ENCODE measurements at places on chromosomes 11 and 22. TPM values are rescaled to one million over a fixed set of nuclear protein-coding genes. Genes with fewer than 3 reads are reported as not detected.

GRCh38 chr11:13140873-13141655 is 131.9 kb downstream of the RASSF10 start:
- DNase-seq, result no peak

DNA sequence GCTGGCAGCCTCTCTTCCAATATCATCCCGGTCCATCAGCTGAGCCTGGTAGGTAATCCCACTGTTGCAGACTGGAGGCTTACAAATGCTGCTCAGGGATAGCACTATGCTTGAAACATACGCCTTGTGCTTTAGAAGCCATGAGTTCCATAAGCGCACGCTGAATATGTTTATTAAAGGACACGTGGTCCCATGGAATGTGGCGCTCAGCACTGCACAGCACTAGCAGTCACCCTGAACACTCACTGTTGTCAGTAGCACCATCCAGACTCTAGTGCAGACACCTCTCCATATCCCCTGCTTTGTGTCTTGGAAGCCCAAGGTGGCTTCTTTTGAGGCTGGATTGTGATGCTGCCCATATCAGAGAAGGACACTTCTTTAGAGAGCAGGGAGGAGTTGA is 120.9 kb downstream of the MAML2 start:
- no peak for DNase-seq

DNA sequence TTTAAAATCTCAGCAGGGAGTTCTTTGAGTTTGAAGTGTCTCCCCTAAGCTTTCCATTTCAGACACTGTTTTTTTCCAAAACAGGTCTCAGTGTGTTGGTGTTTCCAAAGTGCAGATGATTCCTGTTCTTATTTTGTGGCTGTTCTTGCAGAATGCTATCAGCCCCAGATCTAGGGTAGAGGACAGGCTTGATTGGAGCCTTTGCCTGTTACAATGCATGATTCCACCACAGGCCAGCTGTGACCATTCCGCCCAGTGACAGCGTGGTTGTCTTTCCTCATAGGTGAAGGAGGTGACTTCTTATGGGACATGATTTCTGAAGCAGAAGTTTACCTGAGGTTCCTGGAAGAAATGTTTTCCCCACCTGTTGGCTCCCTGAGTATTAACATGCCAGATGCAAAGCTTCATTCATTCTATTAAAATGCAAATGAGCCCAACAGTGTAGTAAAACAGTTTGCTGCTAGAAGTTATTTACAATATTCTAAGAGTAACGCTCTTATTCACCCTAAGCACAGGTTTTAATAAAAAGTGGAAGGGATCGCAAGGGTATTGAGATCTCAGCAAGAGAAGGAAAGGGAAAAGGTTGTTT is 36.9 kb upstream of the BIRC3 start:
- DNase-seq, result no peak

DNA sequence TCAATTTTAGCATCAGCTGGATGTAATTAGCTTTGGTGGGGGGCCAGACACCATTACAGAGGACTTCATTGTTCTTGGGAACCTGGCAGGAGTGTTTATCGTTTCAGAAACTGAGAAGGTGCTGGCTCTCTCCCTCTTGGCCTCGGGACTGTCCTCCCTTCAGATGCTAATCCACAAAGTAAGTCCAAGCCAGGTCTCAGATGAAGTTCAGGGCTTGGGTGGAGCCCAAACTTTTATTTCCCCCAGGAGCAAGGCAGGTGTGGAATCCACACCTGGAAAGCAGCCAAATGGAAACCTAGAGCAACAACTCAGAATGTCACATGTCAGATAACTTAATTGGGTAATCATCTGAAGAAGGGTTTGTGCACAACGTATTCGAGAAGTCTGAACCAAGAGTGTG is 119.2 kb downstream of the ME3 start:
- DNase-seq, result no peak

GRCh38 chr11:63907808-63908530 is 9.0 kb downstream of the RCOR2 start:
- no peak for DNase-seq

- DNase-seq, result no peak
These were observed 23.4 kb downstream of the RELT start for GRCh38 chr11:73399636-73400035.

GRCh38 chr11:67352546-67353316 is 615 bp downstream of the POLD4 start:
- DNase-seq, result peak; percentile 57

DNA sequence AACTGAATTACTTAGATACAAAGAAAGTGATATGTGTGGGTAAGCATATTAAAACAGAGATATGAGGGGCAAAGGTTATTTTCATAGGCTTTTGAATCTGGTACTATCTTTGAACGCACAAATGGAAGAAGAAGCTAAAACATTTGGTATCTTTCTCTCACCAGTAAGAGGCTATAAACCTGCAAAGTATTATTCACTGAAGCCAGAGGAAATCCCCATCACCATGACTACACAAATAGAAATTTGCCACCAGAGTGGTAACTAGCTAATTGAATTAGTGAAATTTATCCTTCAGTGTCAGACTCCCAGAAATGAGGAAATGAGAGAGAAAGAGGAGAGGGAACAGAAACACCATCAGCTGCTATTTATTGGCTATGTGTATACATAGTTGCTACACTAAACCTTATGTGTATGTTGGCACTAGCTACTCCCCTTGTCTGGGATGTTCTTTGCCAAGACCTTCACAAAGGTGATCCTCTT is 503.4 kb downstream of the DLG2 start:
- no peak for DNase-seq

- DNase-seq, result no peak
These were observed 13.5 kb downstream of the KIAA1671 start for GRCh38 chr22:24965822-24966626.

DNA sequence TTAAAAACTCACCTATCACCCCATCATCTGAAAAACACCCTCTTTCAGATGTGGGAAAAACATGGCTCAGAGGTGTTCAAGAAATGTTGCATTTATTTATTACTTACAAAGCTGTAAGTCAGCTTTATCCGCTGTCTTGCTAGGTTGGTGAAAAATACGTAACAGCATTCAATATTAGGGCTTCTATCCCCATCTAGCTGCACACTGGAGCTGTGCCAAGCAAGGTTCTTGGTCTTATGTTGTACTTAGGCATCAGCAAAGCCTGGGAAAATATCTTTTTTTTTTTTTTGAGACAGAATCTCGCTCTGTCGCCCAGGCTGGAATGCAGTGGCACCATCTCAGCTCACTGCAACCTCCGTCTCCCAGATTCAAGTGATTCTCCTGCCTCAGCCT is 7.5 kb downstream of the SERPING1 start:
- DNase-seq, result no peak

GRCh38 chr11:10309163-10310093 is 4.6 kb downstream of the ADM start:
- DNase-seq, result no peak

DNA sequence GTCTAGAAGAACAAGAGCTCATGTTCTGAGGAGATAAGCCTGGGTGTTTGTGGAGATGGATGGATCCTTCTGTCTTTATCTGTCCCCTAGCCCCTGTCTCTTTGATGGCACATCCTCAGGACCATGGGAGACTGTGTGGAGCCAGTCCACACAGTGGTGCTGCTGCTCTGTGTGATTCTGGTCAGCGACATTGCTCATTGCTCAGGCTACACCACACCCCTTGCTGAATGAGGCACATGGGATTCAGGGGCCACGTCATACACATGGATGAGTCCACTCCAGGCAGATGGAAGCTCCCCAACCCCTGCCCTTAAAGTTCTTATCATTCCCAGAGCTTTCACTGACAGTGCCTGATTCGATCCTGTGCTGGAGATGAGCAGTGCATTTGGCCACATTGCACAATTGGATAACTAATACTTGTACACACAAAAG is 222.2 kb downstream of the NAV2 start:
- DNase-seq, result no peak

GRCh38 chr11:118230088-118230487 is 5.3 kb upstream of the JAML start:
- DNase-seq, result no peak

GRCh38 chr11:64357446-64357845 is 1.5 kb upstream of the RPS6KA4 start:
- DNase-seq, result no peak

- DNase-seq, result no peak
These were observed 82.6 kb upstream of the CSNK2A3 start for GRCh38 chr11:11435635-11436034.

DNA sequence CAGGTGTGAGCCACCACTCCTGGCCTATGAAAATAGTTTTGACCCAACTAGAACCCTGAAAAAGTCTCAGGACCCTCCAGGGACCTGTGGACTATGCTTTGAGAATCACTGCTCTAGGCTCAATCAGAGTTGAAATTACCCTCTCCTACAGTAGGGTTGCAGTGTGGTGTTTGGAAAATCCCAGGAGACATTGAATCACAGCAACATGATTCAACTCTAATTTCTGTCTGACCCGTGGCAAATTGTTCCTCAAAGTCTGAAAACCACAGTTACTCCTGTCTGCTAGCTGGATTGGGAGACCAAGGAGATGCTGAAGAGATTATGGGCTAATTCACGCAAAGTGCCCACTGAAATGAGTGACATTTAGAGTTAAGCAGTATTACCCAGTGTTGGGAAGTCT is 5.4 kb upstream of the MTMR3 start:
- DNase-seq, result no peak

DNA sequence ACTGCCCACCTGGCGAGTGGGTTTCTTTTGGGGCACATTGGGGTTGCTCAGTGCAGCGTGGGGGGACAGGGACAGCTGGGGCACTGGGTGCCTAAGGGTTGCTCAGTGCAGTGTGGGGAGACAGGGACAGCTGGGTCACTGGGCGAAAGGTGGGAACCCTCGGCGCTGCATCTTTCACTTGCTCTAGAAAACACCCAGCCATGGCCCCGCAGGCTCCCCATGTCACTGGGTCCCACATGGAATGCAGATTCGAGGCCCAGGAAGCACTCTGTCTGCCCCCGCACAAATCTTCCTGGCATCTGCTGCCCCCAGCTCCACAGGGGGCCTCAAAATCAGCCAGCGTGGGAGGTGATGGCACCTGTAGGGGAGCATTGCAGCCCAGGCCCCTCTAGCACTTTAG is 229.3 kb downstream of the BRD1 start:
- DNase-seq, result no peak

GRCh38 chr22:45096256-45096907 is 67.3 kb upstream of the NUP50 start:
- DNase-seq, result peak; percentile 77

GRCh38 chr11:69259096-69259495 is 34.9 kb upstream of the MYEOV start:
- no peak for DNase-seq

DNA sequence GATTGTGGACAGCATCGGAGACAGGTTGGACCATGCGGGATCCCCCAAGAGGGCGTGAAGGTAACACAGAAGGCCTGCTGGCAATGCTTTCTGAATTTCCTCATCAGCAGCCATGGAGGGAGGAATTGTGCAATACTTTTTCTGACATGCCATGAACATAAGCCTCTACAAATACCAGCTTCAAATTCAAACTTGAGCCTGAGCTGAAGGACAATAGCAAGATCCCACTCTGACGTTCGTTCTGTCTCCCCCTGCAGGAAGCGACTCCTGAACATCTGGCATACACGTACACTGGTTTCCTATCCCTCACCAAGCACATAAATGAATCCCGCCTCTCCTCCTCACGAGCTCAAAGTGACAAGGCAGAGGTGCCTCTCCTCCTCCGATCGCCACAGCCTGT is 312.2 kb downstream of the BRD1 start:
- DNase-seq, result no peak

GRCh38 chr11:47987781-47988180 is 7.4 kb downstream of the PTPRJ start:
- DNase-seq, result no peak

DNA sequence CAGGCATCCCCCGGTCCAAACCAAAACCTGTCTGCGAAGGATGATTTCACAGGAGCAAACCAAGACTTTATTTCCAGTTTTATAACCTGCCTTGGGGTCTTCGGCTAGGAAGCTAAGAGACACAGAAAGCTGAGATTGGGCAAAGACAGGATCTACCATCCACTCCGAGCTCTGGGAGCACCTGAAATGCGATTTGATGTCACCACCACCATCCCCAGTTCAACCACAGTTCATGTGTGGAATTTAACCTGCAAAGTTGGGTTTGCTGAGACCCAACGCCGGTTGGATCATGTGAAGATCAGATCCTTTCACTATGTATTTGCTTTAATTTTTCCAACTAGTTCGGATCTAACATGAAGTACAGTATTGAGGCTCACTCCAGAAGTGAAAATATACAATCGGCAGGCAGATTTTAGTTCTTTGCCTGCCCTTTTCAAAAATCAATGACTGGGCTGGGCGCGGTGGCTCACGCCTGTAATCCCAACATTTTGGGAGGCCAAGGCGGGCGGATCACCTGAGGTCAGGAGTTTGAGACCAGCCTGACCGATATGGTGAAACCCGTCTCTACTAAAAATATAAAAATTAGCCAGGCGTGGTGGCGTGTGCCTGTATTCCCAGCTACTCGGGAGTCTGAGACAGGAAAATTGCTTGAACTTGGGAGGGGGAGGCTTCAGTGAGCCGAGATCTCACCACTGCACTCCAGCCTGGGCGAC is 1.4 kb upstream of the C11orf24 start:
- DNase-seq, result no peak

DNA sequence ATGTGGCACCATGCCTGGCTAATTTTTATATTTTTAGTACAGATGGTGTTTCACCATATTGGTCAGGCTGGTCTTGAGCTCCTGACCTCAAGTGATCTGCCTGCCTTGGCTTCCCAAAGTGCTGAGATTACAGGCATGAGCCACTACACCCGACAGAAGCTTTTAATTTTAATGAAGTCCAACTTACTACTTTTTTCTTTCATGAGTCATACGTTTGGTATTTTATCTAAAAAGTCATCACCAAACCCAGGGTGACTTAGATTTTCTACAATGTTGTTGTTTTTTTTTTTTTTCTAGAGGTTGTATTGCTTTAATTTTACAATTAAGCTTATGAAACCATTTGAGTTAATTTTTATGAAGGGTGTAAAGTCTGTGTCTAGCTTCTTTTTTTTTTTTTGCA is 34.9 kb downstream of the JRKL start:
- no peak for DNase-seq

DNA sequence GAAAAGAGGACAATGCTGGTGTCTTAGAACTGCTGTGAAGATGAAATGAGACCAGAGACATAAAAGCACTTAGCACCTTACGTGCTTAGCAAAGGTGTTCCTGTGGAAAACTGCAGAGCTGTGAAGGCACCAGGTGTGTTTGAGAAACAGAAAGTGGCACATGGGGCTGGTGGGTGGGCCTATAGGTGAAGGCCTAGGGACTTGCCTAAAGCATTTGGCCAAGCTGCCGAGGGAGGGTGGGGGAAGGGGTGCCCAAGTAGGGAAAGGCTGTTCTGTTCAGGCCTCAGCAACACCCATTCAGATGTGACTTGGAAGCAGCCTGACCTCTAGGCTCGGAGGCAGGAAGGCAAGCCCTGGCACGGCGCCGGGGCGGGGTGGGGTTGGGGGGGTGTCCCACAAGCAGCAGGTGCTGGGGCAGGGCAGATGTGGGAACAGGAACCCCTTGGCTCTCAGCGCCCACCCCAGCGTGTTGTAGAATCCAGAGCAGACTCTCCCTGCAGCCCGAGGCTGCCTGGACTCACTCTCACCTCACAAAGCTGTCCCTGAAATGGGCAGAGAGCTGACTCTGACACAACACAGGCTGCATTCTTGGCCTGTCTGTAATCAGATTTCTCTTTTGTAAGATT is 366.7 kb upstream of the NARS2 start:
- peak; percentile 41 for DNase-seq

HEPHL1 gene
- not detected for total RNA-seq

SLC22A8 gene
- total RNA-seq, result not detected

NXPE4 gene
- not detected for total RNA-seq

GTPBP1 gene
- 55.6 TPM for total RNA-seq

OR6T1 gene
- not detected for total RNA-seq

DDX10 gene
- 18.8 TPM for total RNA-seq

ANO9 gene
- total RNA-seq, result 1.8 TPM

TRPM5 gene
- not detected for total RNA-seq

MEI1 gene
- total RNA-seq, result 0.64 TPM

SYCE3 gene
- not detected for total RNA-seq

CNGA4 gene
- total RNA-seq, result not detected

RASGRP2 gene
- 2.9 TPM for total RNA-seq

Measured in glutamatergic neuron (in vitro differentiated cells).